ENCODE measurements at places on chromosomes 12 and 14.

- no peak for DNase-seq
These were observed 85.2 kb downstream of the ESR2 start for GRCh38 chr14:64208981-64209380.

GRCh38 chr12:108296945-108297344 is 42.2 kb downstream of the CMKLR1 start:
- DNase-seq = no peak

GRCh38 chr12:114316076-114316475 is 89.9 kb downstream of the TBX5 start:
- no peak for DNase-seq

DNA sequence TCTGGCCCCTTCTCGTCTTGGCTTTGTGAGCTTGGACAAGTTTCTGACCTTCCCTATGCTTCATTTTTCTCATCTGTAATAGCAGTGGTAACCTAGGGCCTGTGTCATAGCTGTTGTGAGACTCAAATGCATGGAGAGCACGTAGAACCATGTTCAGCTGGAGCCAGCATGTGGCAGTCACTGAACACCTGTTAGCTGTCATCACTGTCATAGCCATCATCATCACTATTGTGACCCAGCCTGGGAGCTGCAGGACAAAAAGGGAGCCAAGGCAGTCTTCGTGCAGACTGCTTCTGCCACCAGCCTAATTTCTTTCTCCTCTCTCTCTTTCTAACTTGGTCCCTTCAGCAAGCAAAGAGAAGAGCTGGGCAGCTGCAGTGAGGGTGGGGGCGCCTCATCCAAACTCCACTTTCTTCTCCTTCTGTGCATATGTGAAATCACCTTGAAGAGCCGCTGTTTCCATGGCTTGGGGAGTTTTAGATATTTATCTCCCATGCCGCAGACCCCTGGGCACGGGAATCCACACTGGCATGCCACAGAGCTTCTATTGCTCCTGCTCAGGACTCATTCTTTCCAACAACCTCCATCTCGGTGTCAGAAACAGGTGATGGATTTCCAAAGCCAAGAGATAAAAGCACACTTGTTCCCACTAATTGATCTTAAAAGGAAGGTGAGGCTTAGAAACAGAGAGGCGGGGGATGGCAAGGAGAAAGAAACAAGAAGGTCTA is 87.0 kb downstream of the SRRM4 start:
- DNase-seq = no peak

DNA sequence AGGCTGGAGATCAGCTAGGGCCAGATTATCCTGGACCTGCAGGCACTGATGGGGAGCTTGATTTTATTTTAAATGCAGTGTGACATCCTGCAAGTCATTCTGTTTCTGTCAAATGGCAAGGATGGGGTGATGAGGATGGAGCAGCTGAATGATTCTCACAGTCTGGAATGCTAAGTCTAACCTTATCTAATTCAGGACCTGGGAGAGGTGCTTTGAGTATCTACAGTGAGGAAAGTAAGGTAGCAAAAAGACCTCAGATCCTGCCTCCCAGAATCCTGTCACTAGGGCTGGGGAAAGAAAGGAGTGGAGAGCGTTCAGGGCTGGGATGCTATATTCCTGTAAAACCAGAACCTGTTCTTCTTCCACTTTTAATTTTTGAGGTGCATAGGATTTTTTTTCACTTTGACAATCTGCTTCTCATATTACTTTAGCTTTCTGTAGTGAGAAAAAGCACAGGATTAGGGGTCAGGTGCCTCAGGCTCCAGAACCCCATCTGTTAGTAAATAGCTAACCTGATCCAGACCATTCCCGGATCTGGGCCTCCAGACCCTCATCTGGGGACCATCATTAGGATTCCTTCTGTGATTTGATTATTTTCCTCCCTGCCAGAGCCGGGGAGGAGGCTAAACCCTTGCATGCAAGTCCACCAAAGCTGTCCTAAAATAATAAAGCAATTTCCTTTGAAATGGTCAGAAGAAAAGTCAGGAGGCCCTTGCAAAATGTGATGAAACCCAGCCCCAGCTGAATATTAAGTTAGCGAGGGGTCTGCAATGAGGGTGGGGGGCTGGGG is 54.7 kb downstream of the ASCL1 start:
- DNase-seq = no peak

DNA sequence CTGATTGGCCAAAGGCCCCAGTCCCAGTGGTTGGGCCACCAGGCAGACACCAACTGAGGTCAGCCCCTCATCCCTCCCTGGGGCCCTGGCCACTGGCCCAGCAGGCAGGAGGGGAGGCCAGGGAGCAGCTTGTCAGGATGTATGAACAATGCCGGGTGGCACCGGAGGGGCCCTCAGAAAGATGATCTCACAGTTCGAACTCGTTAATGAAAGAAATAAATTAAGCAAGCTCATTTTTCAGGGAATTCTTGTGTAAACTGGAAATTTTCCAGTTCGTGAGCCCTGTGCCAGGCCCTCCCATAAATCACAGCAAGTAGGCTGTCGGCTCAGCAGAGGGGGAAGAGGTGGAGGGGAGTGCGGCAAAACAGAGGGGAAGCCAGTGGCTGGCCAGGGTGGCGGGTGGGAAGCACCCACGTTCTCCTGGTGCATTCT is 177.0 kb upstream of the VASH1 start:
- no peak for DNase-seq

DNA sequence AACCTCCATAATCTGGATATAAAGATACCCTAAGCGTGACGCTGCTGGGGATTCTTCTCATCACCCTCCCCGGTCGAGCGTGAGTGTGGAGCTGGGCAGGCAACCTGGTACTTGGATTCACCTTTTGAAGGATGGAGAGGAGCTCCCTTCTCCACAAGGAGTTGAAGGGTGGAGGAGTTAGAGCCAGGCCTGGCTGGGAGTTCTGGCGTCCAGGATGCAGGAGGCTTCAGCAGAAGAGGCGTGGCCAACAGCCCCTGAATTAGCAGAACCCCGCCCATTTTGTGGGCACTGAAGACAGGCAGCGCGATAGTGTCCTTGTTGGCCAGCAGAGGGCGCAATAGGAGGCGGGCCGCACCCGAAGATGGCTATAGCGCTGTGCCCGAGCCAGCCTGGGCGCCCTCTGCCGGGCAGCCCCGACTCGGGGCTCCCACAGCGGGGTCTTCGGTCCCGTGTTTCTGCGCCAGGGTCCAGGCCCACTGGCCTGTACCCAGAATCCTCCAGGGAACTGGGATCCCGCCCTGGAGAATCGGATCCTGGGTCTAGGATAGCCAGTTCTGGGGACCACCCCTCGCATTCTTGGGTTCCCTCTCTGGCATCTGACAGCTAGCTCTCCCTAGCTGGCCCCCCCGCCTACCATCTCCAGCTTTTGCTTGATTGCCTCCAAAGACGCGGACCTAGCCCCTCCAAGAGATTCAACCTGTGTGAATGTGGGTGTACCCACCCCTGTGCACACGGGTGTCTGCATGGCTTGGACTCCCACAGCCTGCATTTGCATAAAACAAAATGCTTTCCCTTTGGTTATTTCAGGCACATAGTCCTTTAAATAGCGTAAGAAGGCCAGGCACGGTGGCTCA is 26.0 kb upstream of the SMUG1 start:
- peak; percentile 97 for DNase-seq

DNA sequence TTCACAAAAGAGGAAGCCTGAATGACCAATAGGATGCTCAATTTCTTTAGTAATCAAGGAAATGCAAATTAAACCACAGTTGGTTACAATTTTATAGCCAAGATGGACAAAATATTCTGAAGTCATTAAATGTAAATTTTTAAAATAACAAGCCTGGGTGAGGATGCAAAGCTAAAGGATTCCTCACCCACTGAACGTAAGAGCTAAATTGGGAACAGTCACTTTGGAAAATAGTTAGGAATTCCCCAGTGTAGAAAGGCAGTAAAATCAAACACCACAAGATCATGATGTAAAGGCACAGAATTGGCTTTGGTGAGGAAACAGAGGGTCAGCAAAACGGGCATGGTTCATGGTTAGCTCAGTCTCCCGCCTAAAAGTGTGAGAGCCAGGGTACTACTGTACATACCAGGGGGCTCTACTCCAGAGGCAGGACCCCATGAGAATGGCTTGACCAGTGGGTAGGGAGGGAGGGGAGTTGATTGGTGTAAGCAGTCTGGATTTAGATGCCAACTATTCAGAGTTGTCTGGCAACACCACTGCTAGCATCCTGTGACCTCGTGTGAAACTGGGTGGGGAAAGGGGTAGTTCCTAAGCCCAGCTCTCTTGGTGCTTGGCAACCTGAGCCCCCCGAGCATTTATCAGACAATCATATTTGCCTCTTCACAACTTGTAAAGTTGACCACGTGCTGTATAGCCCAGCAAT is 213.4 kb upstream of the EGLN3 start:
- no peak for DNase-seq

- no peak for DNase-seq
These were observed 71.7 kb downstream of the SLC2A13 start for GRCh38 chr12:40034156-40034555.

DNA sequence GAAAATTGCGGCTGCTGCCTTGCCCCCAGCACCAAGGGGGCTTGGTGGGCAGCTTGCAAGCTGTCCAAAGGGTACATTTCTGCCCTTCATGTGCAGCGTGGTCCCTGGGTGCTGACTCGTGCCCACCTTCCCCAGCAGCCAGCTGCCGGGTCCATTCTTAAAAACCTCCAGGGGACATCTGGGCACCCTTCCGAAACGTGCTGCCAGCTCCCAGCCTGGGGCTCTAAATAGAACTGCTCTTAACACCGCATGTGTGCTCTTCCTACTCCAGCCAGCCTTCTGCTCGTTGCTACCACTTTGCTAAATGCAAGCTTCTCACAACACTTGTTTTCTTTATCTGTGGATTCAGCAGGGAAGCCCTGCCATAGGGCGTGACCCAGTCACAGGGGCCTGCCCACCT is 66.0 kb downstream of the RIMBP2 start:
- DNase-seq = no peak

GRCh38 chr12:132111654-132112304 is 32.3 kb downstream of the DDX51 start:
- no peak for DNase-seq

- no peak for DNase-seq
These were observed 158.0 kb downstream of the SLC5A8 start for GRCh38 chr12:101051901-101052550.

DNA sequence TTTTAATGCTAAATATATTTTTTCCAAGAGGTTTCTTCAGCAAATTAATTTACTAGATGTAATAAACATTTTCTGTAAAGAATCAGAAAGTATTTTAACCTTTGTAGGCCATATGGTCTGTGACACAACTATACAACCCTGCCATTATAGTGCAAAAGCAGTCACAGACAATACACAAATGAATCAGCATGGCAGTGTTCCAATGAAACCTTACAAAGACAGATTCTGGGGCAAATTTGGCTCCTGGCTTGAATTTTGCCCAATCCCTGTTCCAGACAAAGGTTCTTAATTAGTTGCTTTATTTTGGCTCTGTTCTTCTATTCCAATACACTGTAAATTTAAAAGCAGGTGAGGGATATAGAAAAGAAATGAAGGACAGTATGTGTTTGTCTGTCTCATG is 352.5 kb downstream of the C12orf50 start:
- DNase-seq = no peak

GRCh38 chr14:22553445-22553844 is 35.6 kb downstream of the DAD1 start:
- DNase-seq = peak; percentile 24

DNA sequence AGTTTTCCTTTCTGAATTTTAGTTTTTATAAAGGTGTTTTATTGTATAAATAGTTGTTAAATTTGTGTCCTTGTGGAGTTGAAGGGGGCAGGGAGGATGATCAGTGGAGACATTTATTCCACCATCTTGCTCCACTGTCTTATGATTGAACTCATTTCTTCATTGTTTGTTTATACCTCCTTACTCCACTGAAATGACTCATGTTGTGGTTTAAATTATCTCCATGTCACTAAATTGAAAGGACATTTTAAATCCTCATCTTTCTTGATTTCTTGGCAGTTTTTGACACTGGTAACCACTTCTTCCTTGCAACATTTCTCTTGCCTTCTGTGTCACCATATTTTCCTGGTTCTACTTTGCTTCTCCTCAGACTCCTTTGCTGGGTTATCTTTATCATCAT is 23.6 kb upstream of the FERMT2 start:
- DNase-seq = no peak

- DNase-seq = no peak
These were observed 40.0 kb downstream of the BTG1 start for GRCh38 chr12:92105676-92106075.

DNA sequence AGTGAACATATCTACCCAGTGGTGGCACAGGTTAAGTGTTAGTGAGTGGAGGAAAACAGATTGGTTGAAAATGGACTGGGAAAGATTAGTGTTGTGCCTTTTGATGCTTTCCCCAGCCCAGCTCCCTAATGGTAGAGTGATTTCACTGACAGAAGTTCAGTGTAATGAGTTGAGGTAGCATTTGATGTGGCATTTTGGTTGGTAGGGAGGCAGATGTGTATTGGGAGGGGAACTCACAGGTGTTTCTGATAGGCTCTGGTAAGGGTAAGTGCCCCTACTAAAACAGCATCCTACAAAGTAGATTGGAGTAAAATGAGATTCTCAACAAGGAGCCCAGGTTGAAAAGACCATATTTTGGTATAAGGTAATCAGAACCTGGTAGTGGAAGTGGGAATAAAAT is 4.2 kb downstream of the TBK1 start:
- no peak for DNase-seq

- no peak for DNase-seq
These were observed 396.9 kb downstream of the TMTC2 start for GRCh38 chr12:83083616-83084015.

GRCh38 chr12:124759841-124760503 is 103.7 kb downstream of the SCARB1 start:
- DNase-seq = no peak

DNA sequence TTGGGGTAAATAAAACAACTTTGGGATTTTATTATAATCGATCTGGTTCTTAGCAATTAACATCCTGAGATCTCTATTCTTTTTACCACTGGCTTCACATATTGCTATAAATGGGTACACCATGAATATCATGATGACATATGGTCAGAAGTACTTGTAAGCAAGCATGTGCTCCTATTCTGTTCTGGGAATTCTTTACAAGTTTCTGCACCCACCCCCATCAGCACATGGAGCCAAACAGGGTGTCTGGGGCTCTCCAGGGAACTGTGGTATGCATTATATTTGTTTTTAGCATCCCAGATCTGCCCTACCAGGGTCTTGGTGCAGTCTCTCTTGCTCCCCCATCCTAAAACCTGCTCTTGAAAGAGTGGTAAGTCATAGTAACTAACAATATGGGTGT is 31.3 kb downstream of the DMAC2L start:
- DNase-seq = no peak

DNA sequence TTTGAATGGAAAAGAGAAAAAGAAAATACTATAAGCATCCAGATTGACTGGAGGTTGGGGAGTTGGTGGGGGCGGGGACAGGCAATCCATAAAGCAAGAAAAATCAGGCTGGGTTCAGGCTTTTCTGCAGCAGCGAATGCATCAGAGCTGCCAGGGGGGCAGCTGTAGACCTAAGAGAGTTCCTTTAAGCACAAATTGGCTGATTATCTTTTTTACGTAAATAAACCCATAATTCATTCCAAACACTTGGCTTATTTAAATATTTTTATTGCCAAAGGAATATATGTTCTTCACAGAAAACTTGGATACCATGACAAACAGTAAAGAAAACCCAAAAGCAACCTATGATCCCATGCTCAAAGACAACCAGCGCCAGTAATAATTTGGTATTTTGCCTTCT is 10.2 kb downstream of the BDKRB2 start:
- DNase-seq = no peak

All from activated CD4-positive, alpha-beta T cell treated with anti-CD3 and anti-CD28 coated beads for 36 hours (primary cell).